ENCODE measurements at places on chromosomes 3 and 15.

GRCh38 chr3:116963802-116964201 lies 254.2 kb downstream of the TUSC7 start:
- no peak for DNase-seq

- DNase-seq = peak; percentile 35
These were observed 11.9 kb upstream of the C3orf38 start for GRCh38 chr3:88137836-88138235.

DNA sequence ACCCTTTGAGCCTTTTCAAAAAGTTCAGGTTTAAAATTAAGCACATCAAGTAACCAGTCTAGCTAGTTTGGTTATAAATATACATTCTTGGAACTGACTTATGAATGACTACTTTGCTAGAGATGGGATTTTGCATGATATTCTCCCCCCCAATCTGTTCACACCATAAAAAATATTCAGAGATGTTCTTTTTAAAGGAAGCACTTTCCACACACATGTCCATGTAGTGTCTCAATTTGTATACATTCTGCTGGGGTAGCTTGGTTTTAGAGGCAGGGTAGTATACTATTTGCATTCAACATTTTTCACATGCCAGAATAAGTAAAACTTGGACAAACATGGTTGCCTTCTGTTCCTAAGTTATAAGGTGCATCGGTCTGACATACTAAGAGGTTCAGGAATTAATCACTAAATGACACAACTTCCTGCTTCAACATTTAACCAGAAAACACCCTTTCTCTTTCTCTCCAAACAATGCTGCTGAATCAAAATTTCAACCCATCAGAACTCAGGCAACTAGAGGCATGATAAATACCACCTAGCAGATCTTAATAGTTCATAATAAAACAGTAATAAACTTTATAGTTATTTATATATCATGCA lies 57.0 kb downstream of the SUMF1 start:
- DNase-seq = peak; percentile 14

- DNase-seq = no peak
These were observed 10.4 kb downstream of the KBTBD12 start for GRCh38 chr3:127925384-127925783.

GRCh38 chr15:92003515-92004067 lies 150.1 kb downstream of the SLCO3A1 start:
- no peak for DNase-seq

GRCh38 chr3:138861798-138862197 lies 27.1 kb upstream of the PIK3CB start:
- peak; percentile 21 for DNase-seq

- no peak for DNase-seq
These were observed 940 bp upstream of the ACY1 start for GRCh38 chr3:51982352-51982837.

- no peak for DNase-seq
These were observed 4.1 kb downstream of the ITGB5 start for GRCh38 chr3:124882816-124883747.

DNA sequence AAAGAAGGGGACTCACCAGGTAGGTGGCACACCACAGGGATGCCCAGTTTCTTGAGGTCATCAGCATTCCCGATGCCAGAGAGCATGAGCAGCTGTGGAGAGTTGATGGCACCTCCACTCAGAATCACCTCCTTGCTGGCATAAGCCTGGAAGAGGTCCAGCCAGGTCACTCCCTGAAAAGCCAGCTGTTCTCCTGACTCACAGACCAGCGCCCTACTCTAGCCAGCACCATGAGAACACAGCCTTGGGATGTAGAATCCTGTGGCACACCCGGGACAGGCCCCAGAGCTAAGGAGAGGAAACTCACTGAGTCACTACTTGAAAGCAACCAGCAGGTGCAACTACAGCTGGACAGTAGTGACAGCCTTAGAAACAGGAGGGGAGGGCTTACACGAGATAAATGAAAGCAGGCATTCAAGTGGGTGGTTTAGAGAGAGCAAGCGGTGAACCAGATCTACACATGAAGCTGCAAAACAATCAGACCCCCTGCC lies 24.5 kb downstream of the CHDH start:
- no peak for DNase-seq

GRCh38 chr3:115074502-115074901 lies 72.6 kb downstream of the ZBTB20 start:
- peak; percentile 58 for DNase-seq

DNA sequence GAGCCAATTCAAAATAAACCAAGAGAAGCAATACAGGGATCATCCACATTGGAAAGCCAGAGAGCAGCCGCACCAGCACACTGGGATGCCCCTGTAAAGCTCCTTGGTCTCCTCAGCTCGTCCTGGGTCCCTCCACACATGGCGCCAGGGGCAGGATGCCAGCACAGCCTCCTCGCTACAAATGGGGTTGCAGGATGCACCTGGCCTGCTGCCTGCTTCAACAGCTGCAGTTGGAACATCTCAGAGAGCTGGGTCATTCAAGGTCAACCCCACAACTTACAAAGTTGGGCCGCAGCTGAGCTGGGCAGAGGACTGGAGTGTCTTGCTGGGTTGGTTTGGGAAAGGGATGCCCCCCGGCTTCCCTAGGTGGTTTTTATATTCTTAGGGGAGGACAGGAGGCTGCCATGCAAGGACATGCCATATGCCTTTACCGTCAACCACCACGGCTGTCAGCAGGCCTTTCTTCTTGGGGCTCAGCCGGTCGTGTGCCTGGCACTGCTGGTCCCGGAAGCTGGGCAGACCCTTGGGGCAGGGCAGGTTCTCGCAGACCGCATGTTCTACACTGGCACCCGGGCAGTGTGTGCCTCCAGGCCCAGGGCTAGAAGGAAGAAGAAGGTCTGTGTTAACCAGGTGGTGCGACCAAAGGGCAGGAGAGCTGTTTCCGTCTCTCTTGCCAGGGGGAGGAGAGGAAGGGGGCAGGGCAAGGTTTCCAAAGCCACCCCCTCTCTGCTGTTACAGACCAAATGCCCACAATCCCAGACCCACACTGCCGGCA lies 225.2 kb downstream of the ADAMTS17 start:
- DNase-seq = no peak

DNA sequence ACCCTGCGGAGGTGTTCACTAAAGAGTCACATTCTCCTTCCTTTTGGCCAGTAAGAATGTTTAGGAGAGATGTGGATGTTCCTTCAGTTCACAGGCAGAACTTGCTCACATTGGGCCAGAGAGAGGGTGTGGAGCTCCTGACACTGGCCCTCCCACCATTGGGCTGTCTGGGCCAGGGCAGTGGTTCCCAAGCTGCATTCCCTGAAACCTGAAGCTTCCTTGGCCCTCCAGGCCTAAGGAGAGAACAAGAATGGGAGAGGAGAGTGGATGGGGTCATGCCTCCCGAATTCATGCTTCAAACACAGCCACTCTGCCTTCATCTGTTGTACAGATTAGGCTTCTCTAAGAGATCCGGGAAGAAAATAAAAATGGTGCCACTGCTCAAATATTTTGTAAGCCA lies 257.4 kb downstream of the RORA start:
- DNase-seq = no peak

DNA sequence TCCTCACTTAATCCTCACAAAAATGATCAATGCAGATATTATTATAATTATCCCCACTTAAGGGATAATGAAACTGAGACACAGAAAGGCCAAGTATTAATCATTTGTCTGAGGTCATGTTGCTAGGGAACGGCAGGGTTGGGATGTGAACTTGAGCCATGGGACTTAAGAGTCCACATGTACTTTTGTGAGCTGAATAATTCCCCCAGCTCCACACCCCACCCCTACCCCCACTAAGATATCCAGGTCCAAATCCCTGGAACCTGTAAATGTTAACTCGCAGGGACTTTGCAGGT lies 290.5 kb upstream of the GADL1 start:
- no peak for DNase-seq

DNA sequence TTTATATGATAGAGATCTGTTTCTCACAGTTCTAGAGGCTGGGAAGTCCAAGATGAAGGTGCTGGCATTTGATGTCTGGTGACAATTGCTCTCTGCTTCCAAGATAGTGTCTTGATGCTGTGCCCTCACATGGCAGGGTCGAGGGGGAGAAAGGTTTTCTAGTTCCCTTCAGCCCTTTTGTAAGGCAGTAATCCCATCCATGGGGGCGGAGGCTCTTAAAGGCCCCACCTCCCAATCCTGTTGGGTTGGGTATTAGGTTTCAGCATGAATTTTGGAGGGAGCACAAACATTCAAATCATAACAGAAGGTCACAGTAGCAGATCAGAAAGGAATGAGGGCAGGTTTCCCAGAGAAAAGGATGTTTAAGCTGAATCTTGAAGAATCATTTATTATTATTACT lies 601.7 kb upstream of the ZNF717 start:
- no peak for DNase-seq

GRCh38 chr3:105083945-105084344 lies 282.8 kb upstream of the ALCAM start:
- no peak for DNase-seq

GRCh38 chr15:79314811-79315210 lies 3.9 kb downstream of the TMED3 start:
- no peak for DNase-seq

DNA sequence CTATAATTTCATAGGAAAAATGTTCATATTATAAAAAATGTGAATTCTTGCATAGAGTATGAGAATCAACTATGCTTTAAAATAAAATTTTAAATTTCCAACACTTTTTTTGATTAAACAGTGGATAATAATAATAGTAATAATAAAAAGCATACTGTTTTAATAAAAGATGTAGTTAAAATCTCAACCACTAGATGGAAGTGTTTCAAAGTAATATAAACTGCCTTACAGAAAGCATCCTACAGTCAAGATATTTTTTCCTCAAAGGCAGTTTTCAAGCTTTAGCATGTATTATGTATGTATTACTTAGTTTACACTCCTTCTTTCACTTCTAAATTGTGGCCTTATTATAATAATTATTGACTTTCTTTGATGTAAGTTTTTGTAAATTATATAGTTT lies 217.5 kb downstream of the CHL1 start:
- DNase-seq = peak; percentile 19

DNA sequence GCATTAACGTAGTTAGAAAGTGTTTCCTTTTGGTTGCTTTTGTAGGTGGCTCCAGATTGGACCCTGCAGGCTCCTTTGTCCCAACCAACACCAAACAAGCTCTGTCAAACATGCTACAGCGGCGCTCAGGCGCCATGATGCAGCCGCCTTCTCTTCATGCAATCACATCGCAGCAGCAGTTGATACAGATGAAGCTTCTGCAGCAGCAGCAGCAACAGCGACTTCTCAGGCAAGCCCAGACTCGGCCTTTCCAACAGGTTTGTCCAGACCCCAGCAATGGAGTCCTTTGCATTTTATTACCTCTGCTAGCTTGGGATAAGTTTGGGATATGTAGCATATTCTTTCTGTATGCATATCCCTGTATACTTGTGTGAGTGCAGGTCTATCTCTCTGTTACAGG lies 10.1 kb upstream of the P2RY12 start:
- DNase-seq = no peak

DNA sequence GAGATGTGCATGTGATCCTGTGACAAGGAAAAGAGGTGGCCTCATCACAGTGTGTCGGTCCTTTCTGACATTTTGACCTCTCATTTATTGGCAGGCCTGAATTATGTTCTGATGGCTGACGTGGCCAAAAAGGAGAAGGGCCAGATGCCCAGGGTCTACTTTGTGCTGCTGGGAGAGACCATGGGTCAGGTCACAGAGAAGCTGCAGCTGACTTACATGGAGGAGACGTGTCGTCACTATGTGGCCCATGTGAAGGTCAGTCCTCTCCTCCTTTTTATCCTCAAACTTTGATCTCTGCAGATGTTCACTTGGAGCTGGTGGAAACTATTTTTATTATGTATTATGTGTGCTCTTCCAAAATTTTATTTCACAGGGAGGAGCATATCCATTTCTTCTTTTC lies 319.3 kb upstream of the CTDSPL start:
- no peak for DNase-seq

- DNase-seq = no peak
These were observed 241.8 kb downstream of the ROBO2 start for GRCh38 chr3:77281721-77282120.

DNA sequence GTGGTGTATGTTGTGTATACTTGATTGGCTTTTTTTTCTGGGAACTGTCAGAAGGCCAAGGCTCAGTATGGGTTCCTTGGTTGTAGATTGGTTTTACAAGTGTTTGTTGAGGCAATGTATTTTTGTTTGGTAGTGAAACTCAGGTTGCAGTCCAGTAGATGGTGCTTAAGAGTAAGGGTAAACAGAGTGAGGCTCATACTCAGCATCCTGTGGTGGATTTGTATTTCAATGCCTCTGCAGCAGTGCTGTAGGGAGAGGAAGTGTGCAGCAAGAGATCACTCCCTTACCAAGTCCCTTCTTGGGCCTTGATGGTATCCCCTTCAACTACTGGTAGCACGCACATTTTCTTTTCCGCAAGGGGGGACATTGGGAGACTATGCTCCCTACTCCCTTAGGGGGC lies 428.5 kb upstream of the CNTN3 start:
- no peak for DNase-seq

GRCh38 chr3:156170571-156170970 lies 50.2 kb downstream of the KCNAB1 start:
- no peak for DNase-seq

Data from fibroblast of pulmonary artery (primary cell).